ENCODE measurements at places on chromosomes 11 and 22.

DNA sequence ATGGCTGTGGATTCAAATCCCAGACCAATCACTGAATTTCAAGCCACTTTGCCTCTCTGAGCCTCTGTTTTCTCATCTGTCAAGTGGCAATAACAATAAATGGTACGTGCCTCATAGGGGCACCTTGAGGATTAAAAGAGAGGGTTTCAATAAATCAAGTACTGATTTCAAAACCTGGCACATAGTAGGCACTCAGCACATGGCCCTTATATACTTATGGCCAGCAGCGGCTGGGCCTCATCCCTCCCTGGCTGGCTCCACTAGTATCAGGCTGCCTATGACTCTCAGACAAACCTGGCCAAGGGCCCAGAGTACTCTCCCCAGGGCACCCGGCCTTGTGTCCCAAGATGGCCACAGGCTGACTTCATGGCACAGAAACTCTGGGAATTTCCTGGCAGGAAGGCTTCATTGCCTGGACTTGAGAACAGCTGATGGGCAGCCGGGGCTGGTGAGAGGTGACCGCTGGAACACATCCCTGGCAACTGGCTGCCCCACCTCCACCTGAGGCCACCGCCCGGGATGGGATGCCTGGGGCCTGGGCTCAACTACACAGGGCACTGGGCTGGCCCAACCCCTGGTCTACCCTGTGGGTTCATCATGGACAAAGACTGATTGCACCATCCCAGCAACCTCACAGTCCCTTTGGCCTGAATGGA is 3.4 kb downstream of the FADS3 start:
- no peak for DNase-seq

GRCh38 chr11:128796270-128796669 is 70.8 kb downstream of the KCNJ1 start:
- no peak for DNase-seq

DNA sequence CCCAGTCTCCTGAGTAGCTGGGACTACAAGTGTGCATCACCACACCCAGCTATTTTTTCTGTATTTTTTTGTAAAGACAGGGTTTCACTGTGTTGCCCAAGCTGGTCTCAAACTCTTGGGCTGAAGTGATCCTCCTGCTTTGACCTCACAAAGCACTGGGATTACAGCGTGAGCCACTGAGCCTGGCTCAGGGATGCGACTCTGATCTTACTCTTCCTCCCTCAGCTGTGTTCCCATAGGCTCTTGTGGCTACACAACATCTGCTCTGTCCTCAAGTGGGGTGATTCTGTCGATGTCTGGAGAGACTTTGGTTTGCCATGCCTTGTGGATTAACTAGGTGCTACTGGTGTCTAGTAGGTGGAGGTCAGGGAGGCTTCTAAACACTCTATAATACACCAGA is 127.0 kb upstream of the SERPIND1 start:
- no peak for DNase-seq

GRCh38 chr11:17633987-17634775 is 85.2 kb upstream of the MYOD1 start:
- no peak for DNase-seq

- DNase-seq = no peak
These were observed 112.8 kb downstream of the LARGE1 start for GRCh38 chr22:33807470-33807869.

DNA sequence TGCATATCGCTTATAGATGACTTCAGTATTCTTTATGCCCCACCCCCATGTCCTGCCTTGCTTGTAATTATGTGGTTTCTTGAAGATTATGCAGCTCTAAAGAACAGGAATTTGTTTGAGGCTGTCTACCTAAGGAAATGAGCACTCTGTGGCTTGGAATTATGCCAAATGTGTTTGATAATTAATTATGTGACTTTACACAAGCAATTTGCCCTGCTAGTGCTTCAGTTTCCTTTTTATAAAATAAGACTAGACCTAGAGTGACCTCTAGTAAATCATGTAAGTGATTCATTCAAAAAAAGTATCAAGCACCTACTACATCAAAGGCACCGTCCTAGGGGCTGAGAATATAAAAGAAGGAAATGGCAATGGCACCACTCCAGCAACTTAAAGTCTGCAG is 491.5 kb upstream of the KIRREL3 start:
- DNase-seq = no peak
